ENCODE measurements at places on chromosomes 12 and 14. TPM values are rescaled to one million over a fixed set of nuclear protein-coding genes. Genes with fewer than 3 reads are reported as not detected.

The FSCB gene
- total RNA-seq, result under 0.01 TPM

The EIF4B gene
- total RNA-seq, result 1,510 TPM

The SEC23A gene
- total RNA-seq, result 110 TPM

The MAP1LC3B2 gene
- total RNA-seq, result 1.9 TPM

The GPR68 gene
- 1.7 TPM for total RNA-seq

The KERA gene
- not detected for total RNA-seq

The TAPBPL gene
- 28.7 TPM for total RNA-seq

The IL22 gene
- not detected for total RNA-seq

The GYS2 gene
- total RNA-seq, result not detected

The PPP1R1A gene
- not detected for total RNA-seq

The TEX52 gene
- not detected for total RNA-seq

The PLBD2 gene
- 15.3 TPM for total RNA-seq

The APOLD1 gene
- 1.8 TPM for total RNA-seq

The KRT3 gene
- not detected for total RNA-seq

The LBHD2 gene
- not detected for total RNA-seq

The CCDC60 gene
- total RNA-seq, result not detected

The NYNRIN gene
- total RNA-seq, result under 0.01 TPM

The SMCO2 gene
- not detected for total RNA-seq

The PMEL gene
- total RNA-seq, result not detected

The KRT8 gene
- 0.31 TPM for total RNA-seq

The PLD4 gene
- 15.3 TPM for total RNA-seq

The RFX4 gene
- total RNA-seq, result not detected

Measured in mononuclear cell (primary cell).